NCI-H187 treated with DMSO at 0.1 percent for 48 hours (cell line): ENCODE measurements at places on chromosomes 3 and 15.

GRCh38 chr3:35739181-35739809 lies 100.0 kb downstream of the ARPP21 start:
- DNase-seq, result no peak

- no peak for DNase-seq
Observed at GRCh38 chr3:52670621-52671521, 14.8 kb downstream of the PBRM1 start.

DNA sequence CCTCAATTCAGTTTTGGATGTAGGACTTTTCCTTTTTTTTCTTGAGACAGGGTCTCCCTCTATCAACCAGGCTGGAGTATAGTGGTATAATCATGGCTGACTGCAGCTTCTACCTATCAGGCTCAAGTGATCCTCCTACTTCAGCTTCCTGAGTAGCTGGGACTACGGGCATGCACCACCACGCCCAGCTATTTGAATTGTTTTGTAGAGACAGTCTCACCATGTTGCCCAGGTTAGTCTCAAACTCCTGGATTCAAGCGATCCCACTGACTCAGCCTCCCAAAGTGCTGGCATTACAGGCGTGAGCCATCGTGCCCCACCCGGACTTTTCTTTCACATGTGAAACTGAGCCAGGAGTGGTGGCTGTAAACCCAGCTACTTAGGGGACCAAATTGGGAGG lies 3.5 kb downstream of the RNU5B-1 start:
- no peak for DNase-seq

- DNase-seq, result no peak
Observed at GRCh38 chr3:56339671-56340070, 128.6 kb downstream of the ERC2 start.

GRCh38 chr3:51429138-51429537 lies 38.1 kb downstream of the RBM15B start:
- DNase-seq, result no peak

DNA sequence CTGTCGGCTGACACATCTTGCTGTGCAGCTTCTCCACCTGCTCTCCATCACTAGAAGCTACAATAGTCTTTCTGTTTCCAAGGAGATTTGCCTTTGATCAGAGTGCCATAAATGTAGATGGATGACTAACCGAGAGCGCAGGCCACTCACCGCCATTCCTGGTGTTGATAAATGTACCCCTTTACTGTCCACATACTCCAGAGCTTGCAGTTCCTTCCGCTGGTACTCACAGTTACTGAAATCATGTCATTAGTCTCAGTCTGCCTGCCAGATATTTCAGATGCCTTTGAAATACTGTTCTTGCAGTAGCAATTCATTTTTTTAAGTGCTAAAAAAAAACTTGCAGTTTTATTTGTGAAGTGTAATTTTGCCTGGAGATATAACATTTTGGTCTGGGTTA lies 72.3 kb downstream of the BLM start:
- DNase-seq, result no peak

DNA sequence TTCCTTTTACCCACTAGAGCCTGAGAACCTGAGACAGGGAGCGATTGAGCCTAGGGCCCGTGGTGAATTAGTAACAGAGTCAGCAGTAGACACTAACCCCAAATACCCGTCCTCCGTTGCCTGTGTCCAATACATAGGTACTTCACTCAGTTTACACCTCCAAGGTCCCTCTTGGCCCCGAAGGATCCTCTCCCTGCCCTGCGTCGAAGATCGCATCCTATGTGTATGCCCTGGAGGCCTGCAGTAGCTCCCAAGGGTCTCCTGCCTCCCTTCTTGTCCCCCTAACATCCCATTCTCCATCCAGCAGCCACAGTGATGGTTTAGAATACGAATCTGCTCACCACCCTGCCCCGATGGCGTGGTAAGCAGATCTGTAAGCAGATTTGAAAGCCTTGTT lies 67.0 kb downstream of the ISG20 start:
- DNase-seq, result no peak

DNA sequence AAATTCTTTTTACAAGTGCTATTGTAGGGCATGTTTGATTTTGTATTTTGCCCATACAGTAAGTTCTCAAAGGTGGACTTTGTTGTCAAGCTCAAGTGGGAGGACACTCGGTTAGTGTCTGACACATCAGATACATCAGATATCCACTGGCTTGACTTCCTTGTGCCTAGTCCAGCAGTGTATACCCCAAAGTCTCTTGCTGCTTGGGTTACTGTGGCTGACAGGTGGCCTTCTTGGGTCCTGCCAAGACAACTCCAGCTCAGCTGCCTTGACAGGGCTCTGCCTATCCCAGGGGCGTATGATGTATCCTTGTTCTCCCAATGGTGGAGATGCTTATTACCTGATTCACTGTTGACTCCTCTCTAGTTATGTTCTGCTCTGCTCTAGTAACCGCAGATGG lies 214.9 kb downstream of the CBLB start:
- no peak for DNase-seq

DNA sequence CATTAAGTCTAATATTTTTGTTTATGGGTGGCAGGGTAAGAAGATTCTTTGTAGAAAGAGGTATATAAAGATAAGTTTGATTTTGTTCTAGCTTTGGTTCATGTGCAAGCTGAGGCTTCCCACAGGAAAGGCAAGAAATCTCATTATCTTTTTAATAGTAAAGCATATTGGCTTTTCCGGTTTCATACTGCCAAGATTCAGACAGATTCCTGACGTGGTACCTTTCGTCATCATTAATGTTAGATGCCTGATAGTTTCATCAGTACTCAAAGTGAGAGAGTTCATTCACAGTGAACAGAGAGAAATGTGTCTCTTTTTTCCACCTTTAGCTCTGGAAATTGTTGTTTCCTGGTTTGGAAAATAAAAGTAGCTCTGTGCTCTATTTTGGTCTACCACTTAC lies 16.5 kb downstream of the TPM1 start:
- DNase-seq, result no peak

DNA sequence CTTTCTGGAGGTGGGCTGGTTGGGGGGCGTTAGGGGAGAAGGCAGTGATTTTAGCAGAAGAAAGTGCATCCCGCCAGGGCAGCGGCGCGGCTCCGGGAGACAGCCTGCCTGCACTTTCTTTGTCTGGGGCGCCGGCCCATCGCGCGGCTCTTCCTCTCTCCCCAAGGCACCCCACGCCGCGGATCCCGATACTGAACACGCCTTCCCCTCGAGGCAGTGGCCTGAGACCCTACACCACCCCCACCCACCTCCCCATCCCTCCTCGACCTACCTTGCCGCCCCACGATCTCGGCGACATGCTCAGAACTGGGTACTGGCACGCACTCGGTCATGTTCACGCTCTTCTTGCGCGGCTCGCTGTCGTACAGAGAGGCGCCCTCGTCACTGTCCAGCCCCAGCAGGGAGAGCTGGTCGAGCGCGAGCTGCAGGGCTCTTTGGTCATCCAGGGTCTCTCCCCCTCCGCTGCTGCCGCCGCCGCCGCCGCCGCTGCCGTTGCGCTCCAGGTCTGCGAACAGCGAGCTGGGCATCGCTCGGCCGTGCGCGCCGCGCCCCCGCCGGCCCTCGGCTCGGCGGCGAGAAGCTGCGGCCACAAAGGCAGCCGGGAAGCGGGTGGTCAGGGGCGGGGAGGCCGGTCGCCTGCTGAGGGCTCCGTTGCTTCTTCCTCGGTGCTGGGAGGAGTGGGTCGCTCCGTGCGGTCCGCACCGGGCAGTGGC lies 483 bp downstream of the MEX3B start:
- no peak for DNase-seq

- no peak for DNase-seq
Observed at GRCh38 chr3:64638981-64639481, 48.8 kb downstream of the ADAMTS9 start.

- DNase-seq, result no peak
Observed at GRCh38 chr15:99157456-99157855, 52.6 kb downstream of the SYNM start.

GRCh38 chr3:172856795-172857742 lies 106.5 kb downstream of the ECT2 start:
- DNase-seq, result no peak

DNA sequence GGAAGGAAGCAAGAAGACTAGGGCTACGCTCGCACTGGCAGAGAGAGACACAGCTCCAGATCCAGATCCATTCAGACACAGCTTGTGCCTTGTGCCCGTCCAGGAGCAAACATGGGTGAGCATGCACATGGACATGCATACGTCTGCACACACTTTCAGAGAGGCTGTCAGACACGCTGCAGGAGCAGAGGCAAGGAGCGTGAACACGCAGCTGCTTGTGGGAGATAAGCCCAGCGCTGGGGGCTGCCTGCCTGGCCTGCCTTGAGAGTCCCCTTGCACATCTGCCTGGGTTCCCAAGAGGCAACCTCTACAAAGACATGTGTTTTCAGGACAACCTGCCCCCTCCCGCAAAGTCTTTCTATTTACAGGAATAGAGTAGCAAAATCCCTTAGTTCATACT lies 13.6 kb upstream of the BAHD1 start:
- DNase-seq, result no peak

GRCh38 chr3:13263770-13264467 lies 156.2 kb downstream of the NUP210 start:
- no peak for DNase-seq

GRCh38 chr3:155046935-155047334 lies 33.2 kb upstream of the MME start:
- DNase-seq, result no peak

GRCh38 chr3:159896543-159896942 lies 92.1 kb upstream of the IL12A start:
- no peak for DNase-seq

DNA sequence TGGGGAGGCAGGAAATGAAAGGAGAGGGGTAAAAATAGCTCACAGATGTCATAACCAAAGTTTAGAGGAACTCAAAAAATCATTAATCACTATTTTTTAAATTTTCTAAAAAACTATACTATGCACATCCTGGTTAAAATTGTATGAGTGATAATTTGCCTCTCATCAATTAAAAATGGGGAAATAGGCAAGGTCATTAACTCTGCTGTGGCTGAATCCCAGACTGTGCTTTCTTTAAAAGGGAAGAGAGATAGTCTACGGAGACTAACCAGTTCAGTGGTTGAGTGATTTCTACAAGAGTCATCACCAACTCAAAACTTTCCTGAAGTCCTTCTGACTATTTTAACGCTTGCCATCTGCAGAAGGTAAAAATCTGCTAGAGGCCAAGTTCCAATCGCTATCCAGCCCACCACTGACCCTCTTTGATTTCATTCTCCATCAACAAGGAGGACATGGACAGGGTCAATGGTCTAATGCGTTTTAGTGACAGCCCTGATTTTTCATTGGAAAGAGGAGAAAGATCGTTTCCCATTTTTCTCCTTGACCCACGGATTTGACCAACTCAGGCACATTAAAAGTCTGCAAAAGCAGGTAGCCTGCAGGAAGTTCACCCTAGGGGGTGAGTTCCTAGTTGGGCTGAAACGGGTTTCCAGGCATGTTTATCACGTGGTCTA lies 850 bp downstream of the SUCLG2 start:
- no peak for DNase-seq

DNA sequence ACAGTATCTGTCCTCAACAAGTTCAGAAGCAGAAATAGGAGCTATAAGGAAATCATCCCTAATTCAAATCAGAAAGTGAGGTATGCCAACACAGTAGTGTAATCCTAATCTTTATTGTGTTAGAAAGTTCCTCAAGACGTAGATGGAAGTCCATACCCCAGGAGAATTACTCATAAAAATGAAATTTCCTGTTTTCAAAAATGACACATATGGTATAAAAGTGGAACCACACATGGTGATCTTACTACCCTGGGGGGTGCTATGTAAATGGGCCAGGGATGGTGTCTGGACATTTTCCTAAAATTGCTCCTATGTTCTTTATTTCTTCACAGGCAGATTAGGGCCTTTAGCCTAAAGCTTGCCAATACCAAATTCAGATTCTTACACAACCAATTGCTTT lies 204.1 kb downstream of the ARRDC4 start:
- DNase-seq, result no peak
